ENCODE measurements at places on chromosomes 2 and 18.

GRCh38 chr2:38592951-38593350 is 9.8 kb downstream of the HNRNPLL start:
- no peak for DNase-seq

DNA sequence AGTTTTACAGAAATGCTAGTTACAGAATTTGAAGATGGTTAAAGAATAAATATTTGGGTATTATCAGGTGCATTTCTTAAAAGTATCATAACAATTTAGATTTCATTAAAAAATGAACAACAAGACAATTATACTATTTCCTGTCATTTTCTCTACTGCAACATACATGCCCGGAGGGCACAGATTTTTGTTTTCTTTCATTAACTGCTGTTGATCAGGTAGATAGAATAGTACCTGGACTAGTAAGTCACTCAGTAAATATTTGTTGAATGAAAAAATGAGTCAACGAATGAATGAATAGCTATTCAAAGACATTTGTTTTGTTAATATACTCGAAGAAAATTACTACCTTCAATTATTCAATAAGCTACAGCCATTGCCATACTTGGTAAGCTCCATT is 531.2 kb upstream of the VRK2 start:
- no peak for DNase-seq

DNA sequence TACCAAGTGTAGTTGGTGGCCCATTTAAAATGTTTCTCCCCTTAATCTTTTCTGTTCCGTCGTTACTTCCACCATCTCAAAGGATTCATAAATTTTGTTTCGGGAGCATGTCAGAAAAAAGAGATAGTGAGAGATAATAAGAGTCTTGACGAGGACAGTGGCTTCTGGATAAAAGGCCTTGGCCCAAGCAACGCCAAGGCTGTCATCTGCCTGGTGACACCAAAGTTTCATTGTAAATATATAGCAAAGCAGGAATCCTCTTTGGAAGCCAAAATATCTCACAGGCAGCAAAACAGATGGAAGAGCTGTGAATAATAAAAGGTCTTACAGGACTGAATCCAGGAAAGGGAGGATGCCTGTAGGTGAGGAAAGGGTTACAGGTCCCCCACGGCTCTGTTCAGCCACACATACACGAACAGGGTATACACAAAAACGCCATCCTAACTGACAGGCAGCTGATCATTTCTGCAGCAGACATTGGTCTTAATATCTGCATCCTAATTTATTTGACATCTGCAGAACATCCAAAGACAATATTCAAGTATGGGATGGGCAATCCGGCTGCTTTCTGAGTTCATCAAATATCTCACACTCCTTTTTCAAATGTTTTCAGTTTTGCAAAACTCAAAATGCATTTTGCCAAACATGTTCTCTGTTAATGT is 382.8 kb downstream of the OSR1 start:
- no peak for DNase-seq

DNA sequence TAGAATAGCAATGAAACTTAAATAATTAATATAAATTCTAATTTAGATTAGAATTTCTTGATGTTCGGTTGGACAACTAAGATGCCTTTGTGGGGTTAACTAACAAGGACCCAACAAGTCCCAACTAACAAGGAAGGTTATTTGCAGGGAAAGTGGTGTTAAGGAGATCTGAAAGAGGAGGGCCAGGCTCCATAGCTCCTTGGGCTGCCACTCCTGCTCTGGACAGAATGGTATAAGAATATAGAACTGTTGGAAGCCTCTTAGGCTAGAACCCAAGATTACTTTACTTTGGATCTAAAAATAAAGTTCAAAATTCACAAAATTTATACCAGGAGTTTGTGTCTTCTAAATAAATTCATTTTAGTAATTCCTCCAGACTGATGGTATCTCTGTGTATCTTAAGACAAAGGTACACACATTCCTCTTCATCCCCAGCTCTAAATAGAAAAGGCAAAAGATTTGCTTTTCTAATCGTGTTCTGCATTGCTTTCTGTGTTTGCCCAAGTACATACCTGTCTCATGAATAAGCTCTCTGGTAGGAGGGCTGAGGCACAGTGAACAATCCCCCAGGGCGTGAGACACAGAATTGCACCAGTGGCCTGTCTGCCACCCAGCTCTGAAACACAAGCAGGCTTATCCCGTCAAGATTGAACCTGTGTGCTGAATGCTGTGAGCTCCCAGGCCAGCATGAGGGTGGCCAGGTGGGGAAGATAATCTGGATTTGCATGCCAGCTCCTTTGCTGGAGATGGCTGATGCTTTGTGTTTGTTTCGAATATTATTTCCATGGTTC is 176.0 kb downstream of the ACKR3 start:
- no peak for DNase-seq

All from MM.1S (cell line).